Cardiac muscle cell (in vitro differentiated cells and primary cell): ENCODE measurements at places on chromosomes 12 and 14. TPM values are rescaled to one million over a fixed set of nuclear protein-coding genes. Genes with fewer than 3 reads are reported as not detected.

Gene TSPAN19
- total RNA-seq: 0.06 and 0.74 TPM in 2 replicates

Gene APOF
- not detected in 2 replicates for total RNA-seq

Gene MSRB3
- 41.0 and 44.0 TPM in 2 replicates for total RNA-seq

DNA sequence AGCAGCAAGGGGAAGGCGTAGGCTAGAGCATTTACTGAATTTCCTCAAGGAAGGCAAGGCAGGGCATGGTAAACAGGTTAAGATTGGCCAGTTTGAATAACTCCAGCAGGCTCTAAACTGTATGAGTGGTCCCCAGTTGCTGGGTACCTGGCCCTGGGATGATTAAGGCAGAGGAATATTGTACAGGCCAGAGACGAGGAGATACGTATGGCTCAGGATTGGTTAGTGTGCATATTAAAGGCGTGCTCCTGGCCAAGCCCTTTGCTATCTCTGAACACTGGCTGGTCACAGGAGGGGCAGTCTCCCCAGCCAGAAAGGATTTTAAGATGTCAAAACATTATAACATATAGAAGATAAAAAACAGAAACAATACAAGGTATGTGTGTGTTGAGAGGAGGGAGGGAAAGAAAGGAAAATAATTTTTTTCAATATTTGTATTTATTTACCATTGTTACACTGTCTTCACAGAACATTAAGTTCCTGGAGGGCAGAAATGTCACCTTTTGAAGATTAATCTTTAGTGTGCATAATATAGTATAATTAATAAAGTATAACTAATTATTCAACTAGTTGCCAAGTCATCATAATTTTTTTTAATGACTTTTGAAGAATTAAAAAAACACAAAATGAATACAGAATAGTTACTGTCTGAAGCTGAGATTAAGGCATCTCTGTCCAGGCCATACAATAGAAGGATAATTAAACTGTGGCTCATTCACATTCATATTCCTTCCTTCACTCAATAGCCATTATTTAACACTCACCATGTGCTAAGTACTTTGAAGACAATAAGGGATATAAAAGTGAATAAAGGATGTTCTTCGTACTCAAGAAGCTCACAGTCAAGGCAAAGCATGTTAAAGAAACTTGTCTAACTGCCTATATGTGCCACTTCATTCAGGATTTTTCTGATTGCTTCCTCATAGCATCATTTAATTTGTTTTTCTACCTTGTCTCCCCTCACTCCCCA is 41.9 kb downstream of the DCP1B start:
- peaks cover 6% of the 10 kb centered on the region for H3K36me3 ChIP-seq
- no peak overlapping the region for H3K27ac ChIP-seq
- no peaks in the 10 kb centered on the region for H3K27me3 ChIP-seq
- peaks cover 12% of the 10 kb centered on the region for H3K4me1 ChIP-seq
- H3K4me3 ChIP-seq: no peak overlapping the region
- no peak for DNase-seq

DNA sequence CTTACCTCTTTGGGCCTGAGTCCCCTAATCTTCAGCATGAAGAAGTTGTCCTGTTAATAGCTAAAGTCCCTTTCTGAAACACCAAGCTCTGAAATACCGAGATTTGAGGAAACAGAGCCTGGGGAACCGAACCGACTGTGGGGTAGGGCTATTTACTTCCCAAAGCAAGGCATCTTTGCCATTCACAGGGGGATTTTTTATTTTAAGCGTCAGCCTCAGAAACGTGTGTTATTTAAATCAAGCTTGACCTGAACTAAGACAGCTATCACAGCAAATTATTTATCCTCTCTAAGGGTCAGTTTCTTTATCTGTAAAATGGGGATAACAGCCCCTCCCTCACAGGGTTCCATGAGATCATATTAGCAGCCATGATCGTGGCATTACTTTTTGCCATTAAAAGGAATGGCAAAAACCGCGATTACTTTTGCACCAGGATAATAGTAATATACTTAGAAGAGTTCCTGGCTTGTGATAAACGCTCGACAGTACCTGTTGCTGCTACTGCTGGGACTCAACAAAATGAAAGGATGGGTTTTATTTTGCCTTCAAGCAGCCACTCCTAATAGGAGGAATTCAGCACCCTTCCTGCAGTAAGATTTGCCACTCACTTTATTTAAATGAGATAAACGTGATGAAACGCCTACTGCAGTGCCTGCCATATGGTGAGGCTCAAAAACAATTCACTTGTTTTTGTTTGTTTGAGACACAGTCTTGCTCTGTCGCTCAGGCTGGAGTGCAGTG is 1.3 kb upstream of the CORO1C start:
- peak overlapping the region; percentile 98 for H3K4me3 ChIP-seq
- H3K27me3 ChIP-seq: no peaks in the 10 kb centered on the region
- no peaks in the 10 kb centered on the region for H3K36me3 ChIP-seq
- peak overlapping the region; percentile 95 for H3K27ac ChIP-seq

DNA sequence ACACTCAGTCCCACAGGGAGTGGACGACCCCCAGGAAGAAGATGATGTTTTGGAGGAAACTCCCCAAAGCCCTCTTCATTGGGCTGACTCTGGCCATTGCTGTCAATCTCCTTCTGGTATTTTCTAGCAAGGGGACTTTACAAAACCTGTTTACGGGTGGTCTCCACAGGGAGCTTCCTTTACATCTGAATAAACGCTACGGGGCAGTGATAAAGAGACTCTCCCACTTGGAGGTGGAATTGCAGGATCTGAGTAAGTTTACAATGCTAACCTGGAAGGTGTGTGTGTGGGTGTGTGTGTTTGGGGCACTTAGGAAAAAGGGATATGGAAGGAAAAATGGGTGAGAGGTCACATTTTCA is 416 bp downstream of the GALNT8 start:
- no peak for DNase-seq
- H3K36me3 ChIP-seq: no peaks in the 10 kb centered on the region
- no peak overlapping the region for H3K27ac ChIP-seq
- H3K4me1 ChIP-seq: no peaks in the 10 kb centered on the region

DNA sequence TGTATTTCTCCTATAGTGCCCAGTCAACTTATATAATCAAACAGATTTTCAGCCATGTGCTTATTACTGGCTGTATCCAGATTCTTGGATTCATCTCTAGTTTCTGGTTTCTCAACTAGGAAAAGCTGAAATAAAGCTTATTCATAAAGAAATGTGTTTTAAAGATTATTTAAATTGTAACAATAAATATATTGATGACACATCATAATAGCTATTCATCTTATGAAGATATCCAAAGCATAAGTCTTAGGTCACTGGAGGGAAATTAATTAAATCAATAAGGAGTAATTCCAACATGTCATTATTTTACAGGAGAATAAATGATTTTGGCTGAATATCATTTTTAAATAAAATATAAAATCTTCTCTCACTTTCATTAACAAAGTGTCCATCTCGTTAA is 32.1 kb upstream of the KRR1 start:
- H3K27ac ChIP-seq: no peak overlapping the region
- no peaks in the 10 kb centered on the region for H3K4me1 ChIP-seq
- DNase-seq: no peak
- H3K27me3 ChIP-seq: no peaks in the 10 kb centered on the region
- no peaks in the 10 kb centered on the region for H3K36me3 ChIP-seq
- H3K4me3 ChIP-seq: no peak overlapping the region

GRCh38 chr12:27852742-27853141 is 72.7 kb upstream of the MANSC4 start:
- no peaks in the 10 kb centered on the region for H3K4me1 ChIP-seq
- no peak overlapping the region for H3K4me3 ChIP-seq
- no peaks in the 10 kb centered on the region for H3K27me3 ChIP-seq
- H3K36me3 ChIP-seq: no peaks in the 10 kb centered on the region
- H3K27ac ChIP-seq: no peak overlapping the region

DNA sequence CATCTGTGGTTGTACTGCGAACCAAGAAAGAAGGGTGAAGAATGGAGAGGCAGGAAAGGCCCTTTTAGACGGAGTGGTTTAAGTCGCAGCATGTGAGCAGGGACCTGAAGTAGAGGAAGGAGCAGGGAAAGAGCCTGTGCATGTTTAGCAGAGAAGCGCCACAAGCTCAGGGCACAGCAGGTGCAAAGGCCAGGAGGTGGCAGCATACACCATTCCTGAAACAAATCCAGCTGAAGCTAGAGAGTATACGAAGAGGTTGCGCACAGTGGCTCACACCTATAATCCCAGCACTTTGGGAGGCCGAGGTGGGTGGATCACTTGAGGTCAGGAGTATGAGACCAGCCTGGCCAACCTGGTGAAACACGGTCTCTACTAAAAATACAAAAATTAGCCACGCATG is 49.9 kb downstream of the HELB start:
- no peaks in the 10 kb centered on the region for H3K27me3 ChIP-seq
- no peak overlapping the region for H3K27ac ChIP-seq
- H3K36me3 ChIP-seq: no peaks in the 10 kb centered on the region
